Stimulated activated CD4-positive, alpha-beta T cell treated with anti-CD3 and anti-CD28 coated beads, Interleukin-15, amount 100 ng/mL, for 48 hours (primary cell): ENCODE measurements at places on chromosomes 12 and 14.

- no peak for DNase-seq
Observed at GRCh38 chr14:68874746-68875155, 81.9 kb upstream of the ZFP36L1 start.

DNA sequence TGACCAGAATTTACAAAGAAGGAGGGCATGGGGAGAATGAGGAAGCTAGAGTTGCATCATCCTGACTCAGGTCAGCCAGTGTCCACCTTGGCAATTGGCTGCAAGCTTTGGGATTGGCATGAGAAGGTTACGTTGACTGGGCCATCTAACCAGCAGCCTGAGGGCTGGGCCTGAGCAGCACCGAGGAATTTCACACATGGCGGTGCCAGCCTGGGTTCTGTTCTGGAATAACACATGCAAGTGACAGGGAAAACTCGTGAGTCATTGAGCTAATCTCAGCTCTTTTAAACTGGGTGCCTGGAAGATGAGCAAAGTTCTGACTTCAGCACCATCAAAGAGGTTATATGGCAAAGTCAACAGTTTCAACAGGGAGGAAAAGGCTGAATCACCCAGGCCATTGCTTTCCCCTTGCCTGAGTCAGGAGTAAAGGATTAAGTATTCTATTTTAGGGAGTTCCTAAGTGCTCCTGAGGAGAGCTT, 543.2 kb upstream of the TBX3 start:
- no peak for DNase-seq

- no peak for DNase-seq
Observed at GRCh38 chr14:92473261-92473968, 40.2 kb upstream of the RIN3 start.

- no peak for DNase-seq
Observed at GRCh38 chr14:91877376-91877915, 10.1 kb upstream of the TC2N start.

- DNase-seq = no peak
Observed at GRCh38 chr12:9404031-9404430, 195.8 kb upstream of the PZP start.

DNA sequence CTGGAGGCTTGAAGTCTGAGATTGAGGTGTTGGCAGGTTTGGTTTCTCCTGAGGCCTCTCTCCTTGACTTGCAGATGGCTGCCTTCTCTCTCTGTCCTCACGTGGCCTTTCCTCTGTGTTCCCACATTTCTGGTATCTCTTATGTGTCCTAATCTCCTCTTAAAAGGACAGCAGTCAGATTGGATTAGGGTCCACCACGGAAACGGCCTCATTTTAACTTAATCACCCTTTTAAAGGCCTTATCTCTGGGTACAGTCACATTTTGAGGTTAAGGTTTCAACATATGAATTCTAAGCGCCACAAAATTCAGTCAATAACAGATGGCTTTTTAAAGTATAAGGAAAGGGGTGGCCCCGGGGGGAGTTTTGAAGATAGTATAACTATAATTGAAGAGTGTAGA, 33.5 kb downstream of the UNC79 start:
- DNase-seq = no peak

DNA sequence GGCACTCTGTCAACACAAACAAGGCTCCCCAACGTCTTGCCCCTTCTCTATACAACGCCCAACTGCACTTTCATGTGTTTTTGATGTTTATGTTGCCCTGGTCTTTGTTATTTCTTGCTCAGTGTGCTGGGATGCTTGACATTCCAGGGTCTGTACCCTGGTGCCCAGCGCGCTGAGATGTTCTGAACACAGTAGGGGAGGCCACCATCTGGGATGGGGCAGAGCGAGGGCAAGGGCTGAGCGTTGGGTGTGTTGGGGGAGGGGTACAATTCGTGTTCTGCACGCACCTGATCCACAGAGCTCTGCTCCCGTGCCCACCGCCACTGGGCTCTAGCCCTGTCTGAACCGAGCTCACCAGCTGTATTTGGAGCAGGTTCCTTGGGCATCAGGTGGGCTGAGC, 52.9 kb downstream of the ISCA2 start:
- no peak for DNase-seq

DNA sequence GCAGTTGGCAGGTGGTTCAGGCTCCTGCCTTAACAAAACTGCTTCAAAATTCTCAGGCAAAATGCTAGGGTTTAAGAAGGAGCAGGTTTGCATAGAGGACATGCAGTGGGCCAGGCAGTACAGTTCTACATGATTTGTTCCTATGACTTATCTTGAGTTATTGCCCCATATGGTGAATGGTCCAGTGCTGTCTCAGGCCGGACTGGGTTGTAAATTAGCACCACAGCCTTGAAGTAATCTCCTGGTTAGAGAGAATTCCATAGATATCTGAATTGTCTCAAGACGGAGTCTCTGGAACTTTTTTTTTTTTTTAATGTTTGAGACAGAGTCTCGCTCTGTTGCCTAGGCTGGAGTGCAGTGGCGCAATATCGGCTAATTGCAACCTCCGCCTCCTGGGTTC, 11.8 kb upstream of the PRPF39 start:
- DNase-seq = no peak

- DNase-seq = no peak
Observed at GRCh38 chr12:13114251-13115052, 11.0 kb upstream of the GSG1 start.

DNA sequence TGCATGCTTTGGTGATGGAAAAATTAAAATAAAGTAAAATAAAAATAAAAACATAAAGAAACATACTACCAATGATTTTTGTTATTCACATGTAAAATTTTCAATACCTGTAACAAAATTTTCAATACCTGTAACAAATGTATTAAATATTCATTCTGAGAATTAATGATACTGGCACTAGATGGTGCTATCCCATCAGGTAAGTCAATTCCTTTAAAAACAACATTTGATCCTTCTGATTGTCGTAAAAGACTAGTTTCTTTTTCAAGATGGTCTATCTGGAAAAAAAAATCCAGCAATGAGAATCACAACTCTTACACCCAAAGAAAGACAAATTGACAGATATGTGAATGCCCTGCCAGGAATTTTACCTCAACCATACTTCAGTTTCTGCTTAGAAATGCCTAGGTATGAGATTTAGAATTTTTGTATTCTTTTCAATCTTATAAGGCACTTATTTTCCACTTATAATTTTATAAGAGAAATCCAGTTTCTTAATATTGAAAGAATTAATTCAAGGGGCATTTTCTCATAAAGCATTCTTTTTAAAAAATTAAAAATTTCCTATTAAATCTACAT, 30.7 kb downstream of the CEP290 start:
- DNase-seq = no peak

GRCh38 chr12:82279536-82280058, 78.6 kb downstream of the CCDC59 start:
- DNase-seq = no peak
